ENCODE measurements at places on chromosomes 4 and X. TPM values are rescaled to one million over a fixed set of nuclear protein-coding genes. Genes with fewer than 3 reads are reported as not detected.

The GYPE gene
- total RNA-seq = not detected

The ASB5 gene
- total RNA-seq = not detected

The PHOX2B gene
- not detected for total RNA-seq

The EFHC2 gene
- total RNA-seq = 0.32 TPM

The UGT2B10 gene
- not detected for total RNA-seq

The DCHS2 gene
- not detected for total RNA-seq

The NAP1L5 gene
- total RNA-seq = 4.1 TPM

The TCEAL6 gene
- total RNA-seq = not detected

The FAM13A gene
- total RNA-seq = 14.6 TPM

The EPHA5 gene
- total RNA-seq = not detected

The UCHL1 gene
- 0.20 TPM for total RNA-seq

The PRMT9 gene
- total RNA-seq = 10.1 TPM

The SMR3B gene
- not detected for total RNA-seq

The NLRP2B gene
- not detected for total RNA-seq

The FANCB gene
- 11.2 TPM for total RNA-seq

The CPEB2 gene
- 20.5 TPM for total RNA-seq

The SOWAHD gene
- 2.2 TPM for total RNA-seq

The IL1RAPL1 gene
- total RNA-seq = not detected

The VGLL1 gene
- not detected for total RNA-seq

The RBM47 gene
- 4.7 TPM for total RNA-seq

The GAGE2A gene
- not detected for total RNA-seq

The LUZP4 gene
- total RNA-seq = not detected

The IL15 gene
- total RNA-seq = 4.0 TPM

The TMEM164 gene
- 24.3 TPM for total RNA-seq

The MUC7 gene
- not detected for total RNA-seq

The TXK gene
- total RNA-seq = 40.8 TPM

The MAGED4 gene
- total RNA-seq = not detected

The EMCN gene
- not detected for total RNA-seq

The CPLX1 gene
- 2.1 TPM for total RNA-seq

The RHOH gene
- total RNA-seq = 150 TPM

The MAGEA8 gene
- not detected for total RNA-seq

The CSAG3 gene
- 7.4 TPM for total RNA-seq

The STBD1 gene
- 1.9 TPM for total RNA-seq

The FAM47A gene
- total RNA-seq = not detected

The CYLC1 gene
- not detected for total RNA-seq

The FHIP1A gene
- total RNA-seq = not detected

The FAM9C gene
- total RNA-seq = 0.05 TPM

The DDIT4L gene
- total RNA-seq = 2.4 TPM

The OPHN1 gene
- 0.02 TPM for total RNA-seq

Data from T-helper 1 cell treated with Interleukin-12 subunit alpha and Interleukin-12 subunit beta and Interleukin-4 antibody, amounts not matched to agents 30 ng/mL and 1 ng/mL, for 36 hours (primary cell).